Epithelial cell of proximal tubule (primary cell): ENCODE measurements at places on chromosomes 12 and 14.

GRCh38 chr14:43539210-43539609 is 967.9 kb downstream of the FSCB start:
- no peak for DNase-seq

DNA sequence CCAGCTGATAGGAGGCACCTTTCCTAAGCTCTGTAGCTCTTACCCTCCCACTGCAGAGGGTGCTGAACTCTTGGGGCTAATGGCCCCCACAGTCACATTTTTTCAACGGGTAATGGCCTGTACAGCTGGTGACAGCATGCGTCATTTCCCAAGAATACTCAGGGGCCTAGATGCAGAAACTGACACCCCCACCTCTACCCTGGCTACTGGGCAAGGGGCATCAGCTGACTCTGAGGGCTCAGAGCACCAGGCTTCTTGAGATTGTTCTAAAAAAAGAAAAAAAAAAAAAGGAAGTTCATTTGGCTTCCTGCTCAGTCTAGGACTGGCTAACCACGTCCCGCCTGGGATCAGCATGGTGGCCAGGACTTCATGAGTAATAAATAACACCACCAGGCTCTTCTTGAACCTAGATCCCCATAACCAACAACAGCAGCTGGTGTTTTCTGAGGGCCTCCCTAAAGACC is 35.2 kb downstream of the ZFP36L1 start:
- no peak for DNase-seq

GRCh38 chr14:105857826-105858675 is 331.7 kb downstream of the TMEM121 start:
- DNase-seq, result no peak

DNA sequence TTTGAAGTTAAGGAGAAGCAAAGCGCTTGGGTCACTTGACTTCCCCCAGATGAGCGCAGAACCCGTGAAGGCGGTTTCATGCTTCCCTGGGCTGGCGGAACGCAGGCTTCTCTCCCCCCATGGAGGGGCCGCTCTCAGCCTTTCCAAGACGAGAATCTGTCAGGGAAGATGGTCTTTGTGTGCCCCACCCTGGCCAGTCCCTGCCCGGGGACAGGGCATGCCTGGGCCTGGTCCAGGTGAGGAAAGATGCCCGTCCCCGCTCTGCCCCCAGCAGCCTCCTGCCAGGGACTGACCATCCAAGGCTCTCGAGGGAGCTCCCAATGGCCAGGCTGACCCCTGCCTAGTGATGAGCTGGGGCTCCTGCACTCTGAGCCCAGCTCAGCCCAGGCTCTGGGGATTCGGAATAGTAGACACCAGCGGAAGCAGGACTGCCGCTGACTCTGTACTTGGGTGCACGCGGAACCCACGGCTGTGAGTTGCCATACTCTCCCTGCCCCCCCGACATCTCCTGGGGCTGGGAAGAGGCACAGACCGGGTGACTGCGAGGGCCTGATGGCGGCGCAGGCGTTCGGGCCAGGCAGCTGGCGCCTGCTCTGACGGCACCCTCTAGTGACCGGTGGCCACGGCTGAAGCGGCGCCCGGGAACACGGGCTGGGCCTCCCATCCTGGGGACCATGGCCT is 142.2 kb upstream of the FKBP4 start:
- DNase-seq, result no peak

DNA sequence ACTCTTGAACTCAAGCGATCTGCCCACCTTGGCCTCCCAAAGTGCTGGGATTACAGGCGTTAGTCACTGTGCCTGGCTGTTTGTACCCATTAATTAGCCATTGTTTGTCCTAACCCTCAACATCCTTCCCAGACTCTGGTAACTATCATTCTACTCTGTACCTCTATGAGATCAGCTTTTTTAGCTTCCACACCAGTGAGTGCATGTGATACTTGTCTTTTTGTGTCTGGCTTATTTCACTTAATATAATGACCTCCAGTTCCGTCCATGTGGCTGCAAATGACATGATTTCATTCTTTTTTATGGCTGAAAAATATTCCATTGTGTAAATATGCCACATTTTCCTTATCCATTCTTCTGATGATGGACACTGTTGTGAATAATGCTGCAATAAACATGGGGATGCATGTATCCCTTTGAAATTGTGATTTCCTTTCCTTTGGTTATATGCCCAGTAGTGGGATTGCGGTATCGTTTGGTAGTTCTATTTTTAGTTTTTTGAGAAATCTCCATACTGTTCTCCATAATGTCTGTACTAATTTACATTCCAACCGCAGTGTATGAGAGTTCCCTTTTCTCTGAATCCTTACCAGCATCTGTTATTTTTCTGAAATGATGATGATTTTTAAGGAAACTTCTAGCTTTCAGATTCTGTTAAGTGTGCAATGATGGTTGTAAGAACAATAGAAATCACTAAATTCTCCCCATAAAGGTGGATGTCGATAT is 6.7 kb upstream of the PPP4R3A start:
- no peak for DNase-seq
